ENCODE measurements at places on chromosomes 2 and 18. TPM values are rescaled to one million over a fixed set of nuclear protein-coding genes. Genes with fewer than 3 reads are reported as not detected.

RAX gene
- total RNA-seq: under 0.01 TPM

PDCD1 gene
- 16.0 TPM for total RNA-seq

NPHP1 gene
- total RNA-seq: 1.7 TPM

MARCO gene
- total RNA-seq: 4.2 TPM

XIRP2 gene
- total RNA-seq: 0.14 TPM

COLEC11 gene
- total RNA-seq: 5.2 TPM

ZAP70 gene
- total RNA-seq: 160 TPM

G6PC2 gene
- total RNA-seq: not detected

SERPINB4 gene
- total RNA-seq: 2.5 TPM

MPP4 gene
- 0.05 TPM for total RNA-seq

NRP2 gene
- total RNA-seq: 11.7 TPM

C2orf80 gene
- total RNA-seq: not detected

LYPD6 gene
- 0.38 TPM for total RNA-seq

EGR4 gene
- 0.05 TPM for total RNA-seq

CD8A gene
- 181 TPM for total RNA-seq

COL3A1 gene
- 228 TPM for total RNA-seq

ZNF521 gene
- total RNA-seq: 9.2 TPM

CNTNAP5 gene
- 0.14 TPM for total RNA-seq

SERPINB10 gene
- total RNA-seq: 1.7 TPM

NAT8 gene
- not detected for total RNA-seq

IL1A gene
- 0.19 TPM for total RNA-seq

GRHL1 gene
- 1.2 TPM for total RNA-seq

B3GNT7 gene
- total RNA-seq: 2.2 TPM

KCNG2 gene
- total RNA-seq: 0.19 TPM

UPP2 gene
- not detected for total RNA-seq

STRN gene
- total RNA-seq: 15.0 TPM

C2orf66 gene
- total RNA-seq: 0.05 TPM

ESPNL gene
- total RNA-seq: 0.66 TPM

SPC25 gene
- 16.0 TPM for total RNA-seq

CYS1 gene
- 0.19 TPM for total RNA-seq

PSMA8 gene
- total RNA-seq: 0.66 TPM

PRKAG3 gene
- total RNA-seq: not detected

CDH2 gene
- 3.0 TPM for total RNA-seq

GALNT3 gene
- 2.6 TPM for total RNA-seq

KRTCAP3 gene
- 1.6 TPM for total RNA-seq

NRBP1 gene
- 43.9 TPM for total RNA-seq

FOXI3 gene
- total RNA-seq: 0.05 TPM

XDH gene
- 0.19 TPM for total RNA-seq

AKAIN1 gene
- 0.14 TPM for total RNA-seq

CDCA7 gene
- 42.9 TPM for total RNA-seq

ANKRD30BL gene
- 0.19 TPM for total RNA-seq

IL1R1 gene
- 5.2 TPM for total RNA-seq

COL4A4 gene
- total RNA-seq: 1.7 TPM

DPYSL5 gene
- total RNA-seq: 0.09 TPM

CCDC195 gene
- not detected for total RNA-seq

LRP2 gene
- total RNA-seq: 0.05 TPM

FBXO48 gene
- 0.66 TPM for total RNA-seq

WDR43 gene
- total RNA-seq: 49.0 TPM

TUBB6 gene
- 24.9 TPM for total RNA-seq

GCG gene
- 1.7 TPM for total RNA-seq

ADNP2 gene
- 8.0 TPM for total RNA-seq

ABCA12 gene
- 0.14 TPM for total RNA-seq

NDC80 gene
- 43.7 TPM for total RNA-seq

TMEM182 gene
- total RNA-seq: 2.3 TPM

ABCG5 gene
- total RNA-seq: not detected

SEH1L gene
- 34.6 TPM for total RNA-seq

CELF4 gene
- total RNA-seq: 0.05 TPM

SLC14A1 gene
- 2.8 TPM for total RNA-seq

All from thymus (tissue), 14 donors.